ENCODE measurements at places on chromosomes 2 and 18.

DNA sequence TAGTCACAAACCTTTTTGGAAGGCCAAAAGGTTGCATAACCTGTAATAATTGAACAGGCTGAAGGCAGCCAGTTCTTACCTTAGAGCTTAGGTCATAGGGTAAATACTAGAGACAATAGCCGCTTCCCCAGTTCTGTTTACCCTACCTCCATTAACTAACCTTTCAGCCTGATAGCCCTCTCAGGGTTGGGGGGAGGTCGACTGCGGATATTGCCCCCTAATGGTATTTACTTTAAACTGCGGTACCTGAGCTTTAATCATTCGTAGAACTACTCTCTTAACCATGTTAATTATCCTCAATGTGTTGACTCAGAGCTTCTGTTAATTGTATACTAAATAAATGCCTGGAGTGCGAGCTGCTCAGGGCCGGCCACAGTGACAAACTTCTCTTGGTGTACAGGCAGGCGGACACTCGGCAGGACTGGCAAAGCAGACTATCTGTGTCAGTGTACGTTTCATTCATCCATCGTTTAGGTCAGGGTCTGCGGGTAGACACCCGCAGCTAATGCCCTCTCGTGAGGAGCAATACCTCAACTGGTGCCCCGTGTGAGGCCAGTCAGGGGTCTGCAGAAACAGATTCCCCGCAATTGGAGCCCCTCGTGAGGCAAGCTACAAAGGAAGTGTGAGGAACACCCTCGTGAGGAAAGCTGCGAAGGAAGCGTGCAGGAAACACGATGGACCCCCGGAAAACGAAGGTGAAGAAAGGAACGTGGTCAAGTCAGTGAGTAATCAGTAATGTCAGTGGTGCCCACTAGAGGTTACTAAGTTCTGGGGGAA is 115.3 kb upstream of the SCN7A start:
- no peak for DNase-seq

DNA sequence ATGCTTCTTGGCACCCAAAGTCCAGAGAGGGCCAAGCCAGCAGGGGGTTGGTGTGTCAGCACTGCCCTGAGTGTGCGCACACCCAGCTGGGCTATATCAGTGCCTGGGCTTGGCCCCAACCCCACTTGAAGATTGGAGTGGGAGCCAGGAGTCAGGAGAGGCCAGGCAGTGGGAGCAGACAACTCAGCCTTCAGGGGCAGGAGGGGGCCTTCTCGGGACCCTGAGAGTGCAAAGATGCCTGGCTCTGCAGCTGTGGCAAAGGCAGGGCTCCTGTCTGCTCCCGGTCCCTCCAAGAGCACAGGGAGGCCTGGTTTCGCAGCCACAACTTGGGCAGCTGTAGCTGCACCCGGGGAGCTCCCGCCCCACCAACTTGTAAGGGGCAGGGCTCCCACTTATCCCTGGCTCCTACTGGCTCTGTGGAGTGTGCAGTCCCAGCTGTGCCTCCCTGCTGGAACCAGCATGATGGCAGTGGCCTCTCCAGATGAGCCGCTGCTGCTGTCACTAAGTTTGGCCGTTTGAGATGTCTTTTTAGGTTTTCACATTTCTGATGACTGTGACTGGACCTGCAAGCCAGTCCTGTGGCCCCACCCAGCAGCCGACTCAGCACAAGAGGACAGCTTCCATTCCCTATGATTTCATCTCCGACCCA is 148.8 kb upstream of the HS6ST1 start:
- DNase-seq: no peak

- no peak for DNase-seq
Measured at GRCh38 chr2:191302459-191303139, 57.4 kb downstream of the MYO1B start.

DNA sequence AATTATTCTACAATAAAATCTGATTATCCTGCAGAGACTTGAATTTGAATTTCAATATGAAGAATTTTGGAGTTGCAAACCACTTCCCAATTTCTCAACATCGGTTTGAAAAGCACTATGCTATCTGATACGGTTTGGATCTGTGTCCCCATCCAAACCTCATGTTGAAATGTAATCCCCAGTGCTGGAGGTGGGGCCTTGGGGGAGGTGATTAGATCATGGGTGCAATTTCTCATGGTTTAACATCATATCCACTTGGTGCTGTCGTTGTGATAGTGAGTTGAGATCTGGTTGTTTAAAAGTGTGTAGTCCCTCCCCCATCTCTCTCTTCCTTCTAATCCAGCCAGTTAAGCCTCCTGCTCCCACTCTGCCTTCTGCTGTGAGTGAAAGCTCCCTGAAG is 205.7 kb downstream of the NBAS start:
- DNase-seq: no peak

- DNase-seq: no peak
Measured at GRCh38 chr2:15152382-15152781, 408.8 kb downstream of the NBAS start.

- peak; percentile 87 for DNase-seq
Measured at GRCh38 chr2:196068271-196069209, at the start of gene DNAH7. TSS of gene DNAH7 (minus strand) at chr2:196068837. CDS start at chr2:196068711, 126 bp downstream.

DNA sequence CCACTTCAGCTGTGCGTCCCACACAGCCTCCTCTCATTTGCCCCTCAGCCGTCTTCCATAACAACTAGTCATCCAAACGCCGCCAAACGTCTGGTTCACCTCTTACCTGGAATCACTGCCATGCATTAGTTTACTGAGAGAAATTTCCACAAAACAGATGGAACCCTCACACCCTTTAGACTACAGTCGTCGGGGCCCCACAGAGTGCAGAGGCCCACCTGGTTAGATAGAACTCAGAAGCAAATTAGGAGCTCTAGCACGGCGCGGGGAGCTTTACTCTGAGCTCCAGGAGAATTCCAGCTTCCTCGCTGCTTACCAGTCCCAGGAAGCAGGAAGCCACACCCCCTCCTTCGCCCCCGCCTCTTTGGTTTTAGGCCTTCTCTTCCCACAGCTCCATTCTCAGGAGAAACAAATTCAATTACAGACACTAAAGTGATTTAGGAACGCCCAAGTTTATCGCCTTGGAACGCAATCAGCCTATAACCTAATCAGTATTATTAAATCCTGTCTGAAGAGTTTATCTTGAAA is 9.4 kb downstream of the RNU2-63P start:
- no peak for DNase-seq

DNA sequence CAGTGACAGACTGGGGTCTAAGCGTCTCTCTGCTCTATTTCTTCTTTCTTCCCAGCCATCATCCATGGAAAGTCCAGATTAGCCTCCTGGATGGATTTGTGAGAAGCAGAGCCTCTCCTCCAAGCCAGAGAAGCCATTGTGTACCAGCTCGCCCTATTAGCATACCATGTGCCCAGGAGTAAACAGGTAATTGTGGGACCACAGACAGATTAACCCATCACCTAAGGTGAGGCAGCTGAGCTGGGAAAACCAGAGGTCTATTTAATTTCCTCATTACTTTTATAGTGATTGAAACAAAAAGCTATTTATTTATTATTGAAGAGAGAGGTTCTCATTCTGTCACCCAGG is 54.7 kb upstream of the NT5C1B start:
- DNase-seq: no peak

- DNase-seq: no peak
Measured at GRCh38 chr2:111958901-111959300, 60.5 kb downstream of the MERTK start.

DNA sequence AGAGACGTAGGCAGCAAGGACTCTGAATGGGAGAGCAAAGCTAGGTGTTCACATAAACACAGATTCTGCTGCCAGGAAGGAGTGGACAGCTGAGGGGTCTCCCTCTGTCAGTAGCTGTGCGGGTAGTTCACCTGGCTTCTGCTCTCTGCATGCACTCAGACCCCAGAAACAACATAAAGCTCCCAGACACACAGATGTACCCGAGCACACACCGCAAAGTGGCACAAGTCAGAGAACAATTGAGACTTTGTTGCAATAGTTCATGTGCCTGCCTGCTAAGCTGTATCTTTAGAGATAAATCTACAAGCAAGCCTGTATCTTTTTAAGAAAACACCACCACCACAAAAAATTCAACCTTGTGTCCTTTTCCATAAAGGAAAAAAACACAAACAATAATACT is 420.0 kb upstream of the ST6GAL2 start:
- no peak for DNase-seq

- no peak for DNase-seq
Measured at GRCh38 chr18:32621034-32621433, 150.4 kb upstream of the GAREM1 start.

- no peak for DNase-seq
Measured at GRCh38 chr2:99520813-99521212, 31.0 kb upstream of the REV1 start.

DNA sequence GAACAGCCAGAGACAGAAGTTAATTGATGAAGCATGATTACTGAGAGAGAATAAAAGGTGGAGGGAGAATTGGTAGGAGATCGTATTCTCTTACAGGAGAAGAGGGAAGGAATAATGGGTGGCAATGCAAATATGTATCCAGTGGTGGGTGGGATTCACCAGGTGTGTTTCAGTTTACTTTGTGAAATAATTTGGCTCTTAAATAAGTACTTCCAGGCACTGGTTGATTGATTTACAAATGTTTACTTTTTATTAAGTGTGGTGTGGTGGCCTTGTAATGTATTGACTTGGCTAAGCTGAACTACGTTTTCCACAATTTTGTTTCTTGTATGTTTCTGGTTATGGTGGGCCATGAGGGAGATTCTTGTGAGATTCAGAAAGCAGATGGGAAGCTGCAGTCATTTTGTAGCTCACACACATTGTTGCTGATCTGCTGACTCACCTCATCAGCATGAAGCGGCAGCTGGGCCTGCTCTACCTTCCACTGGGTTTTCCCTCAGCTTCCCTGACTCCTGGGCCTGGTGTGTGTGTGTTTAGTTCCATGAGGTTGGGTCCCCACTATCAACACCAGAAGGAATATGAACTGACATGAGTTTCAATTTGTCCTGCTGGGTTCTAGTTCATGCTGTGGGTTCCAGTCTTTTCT is 32.6 kb downstream of the MYL12B start:
- no peak for DNase-seq

DNA sequence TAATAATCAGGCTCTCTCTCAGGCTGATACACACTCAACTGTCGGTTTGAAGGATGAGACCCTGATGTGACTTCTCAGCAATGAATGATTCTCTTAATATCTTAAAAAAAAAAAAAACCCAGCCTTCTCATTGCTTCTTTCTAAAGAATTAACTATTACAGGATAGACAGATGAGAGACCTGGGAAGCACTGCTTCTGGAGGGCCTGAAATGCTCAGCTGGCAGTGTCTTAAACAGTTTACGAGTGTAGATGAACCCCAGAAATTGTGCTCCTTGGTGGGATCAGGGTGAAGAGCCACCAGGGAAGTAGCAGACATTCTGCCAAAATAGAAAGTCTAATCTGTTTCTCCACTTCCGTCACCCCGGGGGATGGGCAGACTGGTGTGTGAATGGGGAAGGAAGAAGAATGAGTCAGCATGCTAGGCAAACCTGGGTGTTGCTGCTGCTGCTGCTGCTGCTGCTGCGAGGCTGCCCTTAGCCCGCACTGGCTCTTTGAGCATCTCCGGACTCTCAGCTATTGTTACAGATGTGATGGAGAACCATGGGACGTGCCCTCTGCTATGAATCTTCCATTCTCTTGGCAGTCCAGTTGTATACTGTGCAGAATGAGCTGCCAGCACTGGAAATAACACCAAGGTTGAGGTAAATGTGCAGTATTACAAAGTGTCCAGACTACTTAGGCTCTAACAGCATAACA is 158.4 kb downstream of the SETBP1 start:
- peak; percentile 42 for DNase-seq

GRCh38 chr2:210913461-210913860 is 357.1 kb downstream of the CPS1 start:
- no peak for DNase-seq

DNA sequence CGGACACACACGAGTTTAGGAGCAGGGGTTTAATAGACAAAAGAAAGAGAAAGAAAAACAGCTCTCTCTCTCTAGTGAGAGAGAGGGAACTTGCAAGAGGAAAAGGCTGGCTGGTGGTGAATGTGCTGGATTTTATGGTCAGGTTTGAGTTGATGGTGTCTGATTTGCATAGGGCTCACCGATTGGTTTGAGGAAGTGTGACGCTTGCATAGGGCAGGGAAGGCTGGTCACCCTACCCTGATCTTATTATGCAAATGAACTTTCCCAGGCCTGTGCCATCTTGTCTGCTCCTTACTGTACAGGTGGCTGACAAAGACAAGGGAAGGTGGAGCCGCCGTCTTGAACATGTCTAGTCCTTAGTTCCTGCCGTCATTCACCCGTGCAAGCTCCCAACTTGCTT is 408.9 kb downstream of the RIT2 start:
- DNase-seq: no peak

DNA sequence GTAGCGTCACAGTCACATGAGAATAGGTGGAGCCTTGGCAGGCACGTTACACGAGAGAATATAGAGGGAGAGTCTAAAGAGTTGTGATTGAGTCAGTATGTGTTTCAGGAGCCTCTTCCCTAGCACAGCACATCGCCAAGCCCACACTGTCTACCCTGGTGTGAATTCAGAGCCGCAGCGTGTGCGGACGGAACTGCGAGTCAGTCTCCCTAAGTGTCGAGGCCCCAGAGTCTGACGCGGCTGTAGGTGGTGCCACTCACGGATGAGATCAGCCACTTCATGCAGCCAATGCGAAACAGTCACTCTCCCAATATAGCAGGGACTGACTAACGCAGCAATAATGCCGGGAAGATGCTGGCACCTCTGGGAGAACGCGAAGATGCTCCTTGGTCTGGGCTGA is 587.3 kb upstream of the ID2 start:
- no peak for DNase-seq

- no peak for DNase-seq
Measured at GRCh38 chr18:77658751-77659448, 409.3 kb downstream of the GALR1 start.

DNA sequence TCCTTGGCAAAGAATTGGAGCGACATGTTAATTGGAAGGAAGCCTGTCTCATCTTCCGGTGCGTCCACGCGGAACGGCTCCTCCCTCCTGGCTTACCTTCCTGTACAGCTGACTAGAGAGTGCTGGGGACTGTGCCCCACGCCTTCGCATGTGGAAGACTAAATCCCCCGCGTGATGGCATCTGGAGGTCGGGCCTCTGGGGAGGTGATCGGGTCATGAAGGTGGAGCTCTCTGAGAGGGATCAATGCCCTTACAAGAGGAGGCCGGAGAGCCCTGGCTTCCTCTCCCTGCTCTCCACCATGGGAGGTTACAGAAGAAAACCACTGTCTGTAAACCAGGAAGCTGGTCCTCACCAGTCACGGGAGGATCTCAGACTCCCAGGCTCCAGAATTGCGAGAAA is 104.1 kb upstream of the OTOS start:
- no peak for DNase-seq

GRCh38 chr2:74882299-74882687 is 48.4 kb downstream of the HK2 start:
- DNase-seq: no peak

- DNase-seq: no peak
Measured at GRCh38 chr18:11115276-11115675, 34.1 kb downstream of the PIEZO2 start.

All from stimulated activated CD4-positive, alpha-beta T cell treated with anti-CD3 and anti-CD28 coated beads, Interleukin-15, amount 100 ng/mL, for 1 hour (primary cell).